Kasumi-1 (cell line): ENCODE measurements at places on chromosomes 6 and 20.

GRCh38 chr6:38753707-38754106, 38.6 kb downstream of the DNAH8 start:
- DNase-seq = no peak

DNA sequence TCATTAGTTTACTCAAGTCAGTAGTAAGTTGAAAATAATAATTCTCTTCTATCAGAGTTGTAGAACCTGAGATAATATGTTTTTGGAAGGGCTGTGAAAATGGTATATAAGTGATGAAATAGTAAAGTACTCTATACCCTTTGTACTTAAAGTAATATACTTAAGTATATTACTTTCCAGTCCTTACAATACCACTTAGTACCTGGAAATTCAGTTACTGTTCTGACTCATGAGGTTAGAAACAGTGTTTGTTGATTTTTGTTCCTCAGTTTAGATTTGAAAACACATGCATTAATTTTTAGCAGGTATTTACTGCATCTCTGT, 10.1 kb downstream of the TULP4 start:
- DNase-seq = no peak

GRCh38 chr6:56996401-56996800, 41.5 kb downstream of the BEND6 start:
- DNase-seq = no peak

GRCh38 chr6:116446399-116446798, 14.8 kb upstream of the CALHM6 start:
- peak; percentile 64 for DNase-seq

- no peak for DNase-seq
Measured at GRCh38 chr6:149089510-149089909, 228.0 kb upstream of the TAB2 start.

DNA sequence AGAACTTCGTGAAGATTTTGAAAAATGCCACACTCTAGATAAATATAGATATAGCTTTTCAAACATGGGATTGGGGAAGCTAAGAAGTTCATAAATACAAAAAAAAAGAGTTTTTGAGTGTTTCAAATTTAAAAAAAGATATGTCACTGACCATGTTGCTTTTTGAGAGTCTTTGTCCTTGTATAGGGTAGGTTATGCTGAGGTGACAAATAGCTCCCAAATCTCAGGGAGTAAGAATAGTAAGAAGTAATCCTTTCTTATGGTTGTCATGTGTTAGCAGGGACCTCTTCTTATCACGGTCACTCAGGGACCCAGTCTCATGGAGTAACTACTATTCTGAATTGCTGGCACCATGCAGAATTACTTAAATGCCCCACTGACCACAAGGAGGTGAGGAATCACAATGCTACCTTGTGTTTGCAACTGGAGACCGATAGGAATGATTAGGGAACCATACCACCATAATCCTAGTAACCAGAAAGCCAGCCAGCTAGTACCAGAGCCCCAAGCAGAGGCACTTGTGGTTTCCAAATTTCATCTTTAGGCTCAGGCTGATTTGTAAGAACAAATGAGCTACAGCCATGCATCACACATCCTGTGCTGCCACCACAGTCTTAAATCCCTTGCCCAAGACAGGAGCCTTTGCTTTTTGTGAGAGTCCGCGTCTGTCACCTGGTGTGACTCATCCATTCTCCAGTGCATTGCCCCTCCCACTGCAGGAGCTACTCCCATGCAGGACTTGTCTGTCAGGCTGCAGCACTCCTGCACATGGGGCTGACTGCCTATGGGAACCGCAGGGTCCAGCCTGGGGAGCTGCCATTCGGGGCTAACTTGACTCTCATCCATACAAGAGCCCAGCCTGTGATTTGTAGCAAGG, 42.4 kb upstream of the ADGRF4 start:
- DNase-seq = no peak

- no peak for DNase-seq
Measured at GRCh38 chr6:150249261-150249660, 106.4 kb downstream of the PPP1R14C start.

GRCh38 chr6:131787766-131788712, 19.8 kb upstream of the ENPP1 start:
- no peak for DNase-seq

DNA sequence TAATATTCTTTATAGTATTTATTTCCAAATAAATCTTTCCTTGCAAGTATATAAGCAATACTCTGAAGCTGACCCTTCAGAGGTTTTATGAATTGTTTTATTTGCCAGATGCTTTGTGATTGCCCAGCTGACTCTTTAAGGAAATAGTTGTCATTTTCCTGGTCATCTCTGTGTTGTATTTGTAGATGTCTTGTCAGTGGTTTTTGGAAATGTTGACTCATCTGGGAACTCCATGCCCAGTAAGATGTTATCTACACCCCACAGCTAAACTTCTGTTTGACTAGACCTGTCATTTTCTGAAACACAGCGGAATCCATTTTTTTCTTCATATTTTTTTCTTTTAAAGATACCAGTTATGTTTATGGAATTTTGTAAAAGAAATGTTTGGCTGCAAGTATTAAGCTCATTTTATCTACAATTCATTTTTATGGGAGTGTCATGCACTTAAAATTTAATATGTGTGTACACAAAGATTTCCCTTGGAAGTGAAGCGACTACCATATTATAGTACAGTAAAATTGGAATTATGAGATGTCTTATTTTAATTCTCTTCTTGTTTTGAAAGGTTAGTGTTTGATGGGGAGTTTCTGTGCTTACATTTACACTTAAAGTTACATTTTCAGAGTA, 491.0 kb downstream of the NKAIN2 start:
- no peak for DNase-seq

- DNase-seq = no peak
Measured at GRCh38 chr6:45676380-45676779, 298.6 kb upstream of the SUPT3H start.

DNA sequence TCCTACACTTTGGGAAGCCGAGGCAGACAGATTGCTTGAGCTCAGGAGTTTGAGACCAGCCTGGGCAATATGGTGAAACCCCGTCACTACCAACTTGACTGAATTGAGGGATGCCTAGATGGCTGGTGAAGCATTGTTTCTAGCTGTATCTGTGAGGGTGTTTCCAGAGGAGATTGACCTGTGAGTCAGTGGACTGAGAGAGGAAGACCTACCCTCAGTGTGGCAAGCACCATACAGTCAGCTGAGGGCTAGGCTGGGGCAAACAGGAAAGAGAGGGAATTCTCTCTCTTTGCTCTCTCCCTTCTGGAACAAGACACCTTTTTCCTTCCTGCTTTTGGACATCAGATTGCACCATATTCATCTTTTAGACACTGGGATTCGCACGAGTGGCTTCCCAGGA, 3.7 kb upstream of the ZUP1 start:
- no peak for DNase-seq
